ENCODE measurements at places on chromosomes 2 and 18.

- peak; percentile 94 for DNase-seq
These were observed 413.3 kb upstream of the TRIB2 start for GRCh38 chr2:12303181-12304030.

GRCh38 chr2:38856165-38856564, 19.6 kb downstream of the DHX57 start:
- no peak for DNase-seq

DNA sequence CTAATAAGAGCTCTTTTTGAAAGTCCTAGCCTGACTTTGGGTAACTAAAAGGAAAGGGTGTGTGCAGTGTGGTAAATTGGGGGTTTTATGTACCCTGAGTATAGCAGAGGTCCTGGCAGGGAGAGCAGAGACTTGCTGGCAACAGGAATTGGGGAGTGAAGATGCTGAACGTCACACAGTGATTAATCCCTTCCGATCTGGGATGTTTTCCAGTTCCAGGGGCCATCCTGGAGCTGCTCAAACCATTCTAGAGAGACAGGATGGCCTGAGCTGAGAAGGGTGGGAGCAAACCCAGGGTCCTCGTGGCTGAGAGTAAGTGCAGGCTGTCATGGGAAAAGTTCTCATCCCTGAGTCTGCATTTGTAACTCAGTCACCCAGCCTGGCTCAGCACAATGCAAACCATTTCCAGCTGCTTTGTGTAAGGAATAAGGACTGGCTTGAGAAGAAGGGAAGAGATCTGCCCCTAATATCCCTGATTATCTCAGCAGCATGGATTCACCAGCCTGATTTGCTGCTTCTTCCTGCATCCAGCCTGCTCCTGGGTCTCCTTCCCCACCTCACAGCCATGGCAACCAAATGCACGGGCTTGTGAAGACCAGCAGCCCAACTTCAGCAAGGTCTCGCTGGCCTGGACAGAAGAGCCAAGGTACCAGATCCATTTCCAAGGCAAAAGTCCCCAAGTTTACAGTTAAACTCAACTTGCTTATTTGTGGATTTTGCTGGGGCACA, 47.1 kb upstream of the CELF4 start:
- DNase-seq, result no peak

DNA sequence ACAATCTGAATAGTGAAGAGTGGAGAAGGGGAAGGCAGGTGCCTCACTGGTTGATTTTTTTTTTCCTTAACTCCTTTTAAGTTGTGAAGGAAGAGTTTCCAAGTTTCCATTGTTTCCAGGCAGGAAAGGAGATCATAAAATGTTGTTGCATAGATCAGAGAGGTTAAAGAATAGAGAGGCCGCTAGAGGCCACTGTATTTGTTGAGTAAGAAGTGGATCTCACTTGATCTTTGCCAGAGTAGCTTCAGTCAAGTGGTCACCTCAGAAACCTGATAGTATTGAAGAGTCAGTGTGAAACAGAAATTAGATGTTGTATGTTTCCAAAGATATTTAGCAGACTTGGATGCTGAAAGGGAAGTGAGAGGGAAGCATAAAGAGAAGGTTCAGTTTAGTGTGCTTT, 17.6 kb downstream of the CTNNA2 start:
- peak; percentile 8 for DNase-seq

DNA sequence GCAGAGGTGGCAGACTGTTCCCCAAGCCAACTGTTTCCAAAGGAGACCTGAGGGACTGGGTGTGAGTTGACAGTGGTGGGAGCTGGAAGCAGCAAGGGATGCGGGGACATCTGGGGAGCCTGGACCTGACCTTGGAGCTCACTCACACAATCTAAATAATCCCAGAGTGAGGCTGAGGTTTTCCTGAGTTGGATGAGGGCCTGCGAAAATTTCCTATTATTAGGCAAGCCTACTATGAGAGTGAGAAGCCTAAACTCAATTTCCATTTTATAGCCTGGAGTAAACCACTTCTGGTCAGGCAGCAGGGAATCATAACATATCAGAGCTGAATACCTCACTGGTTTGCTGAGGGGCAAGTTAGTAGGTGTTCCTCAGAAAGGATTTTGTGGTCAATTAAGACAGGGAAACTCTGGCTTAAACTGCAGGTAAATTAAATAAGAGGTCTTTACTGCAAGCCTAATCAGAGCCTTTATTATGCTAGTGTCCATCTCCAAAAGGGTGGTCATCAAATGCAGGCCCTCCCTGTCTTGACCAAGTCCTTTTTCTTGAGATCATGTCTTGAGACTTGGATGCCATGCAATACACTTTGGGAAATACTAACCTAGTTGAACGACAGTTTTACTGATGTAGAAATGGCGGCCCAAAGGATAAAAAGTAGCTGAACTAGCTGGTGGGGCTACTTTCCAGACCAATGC, 1.7 kb upstream of the COX5B start:
- no peak for DNase-seq

GRCh38 chr18:69590150-69590549, 189.5 kb downstream of the DOK6 start:
- DNase-seq, result peak; percentile 45

DNA sequence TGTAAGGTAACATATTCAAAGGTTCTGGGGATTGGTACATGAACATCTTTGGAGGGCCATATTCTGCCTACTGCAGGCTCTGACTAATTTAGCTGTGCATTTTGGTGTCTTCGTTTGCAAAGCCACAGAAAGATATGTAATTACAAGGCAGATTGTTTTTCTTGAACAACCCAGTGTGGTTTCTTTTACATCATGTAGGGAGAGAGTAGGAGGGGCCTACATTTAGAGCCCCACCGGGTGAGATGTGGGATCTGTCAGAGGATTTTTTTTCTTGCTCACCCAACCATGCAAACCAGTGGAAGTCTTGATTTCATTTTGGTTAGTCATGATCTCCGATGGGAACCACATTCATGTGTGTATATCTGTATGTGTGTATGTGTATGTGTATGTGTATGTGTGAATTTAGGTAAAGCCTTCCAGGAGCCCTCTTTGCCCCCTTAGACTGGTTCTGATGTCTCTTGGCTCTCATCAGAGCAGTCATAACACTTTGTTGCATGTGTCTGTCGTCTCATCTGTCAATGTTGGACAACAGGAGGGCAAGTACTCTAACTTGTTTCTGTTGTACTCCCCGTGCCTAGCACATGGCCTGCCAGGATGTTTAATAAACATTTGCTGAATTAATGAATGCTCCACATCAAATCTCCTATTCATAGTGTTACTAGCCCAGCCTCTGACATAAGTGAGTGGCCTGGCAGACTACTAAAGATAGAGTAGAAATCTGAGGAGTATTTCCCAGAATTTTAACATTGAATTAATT, 239.9 kb downstream of the MTX2 start:
- peak; percentile 84 for DNase-seq

DNA sequence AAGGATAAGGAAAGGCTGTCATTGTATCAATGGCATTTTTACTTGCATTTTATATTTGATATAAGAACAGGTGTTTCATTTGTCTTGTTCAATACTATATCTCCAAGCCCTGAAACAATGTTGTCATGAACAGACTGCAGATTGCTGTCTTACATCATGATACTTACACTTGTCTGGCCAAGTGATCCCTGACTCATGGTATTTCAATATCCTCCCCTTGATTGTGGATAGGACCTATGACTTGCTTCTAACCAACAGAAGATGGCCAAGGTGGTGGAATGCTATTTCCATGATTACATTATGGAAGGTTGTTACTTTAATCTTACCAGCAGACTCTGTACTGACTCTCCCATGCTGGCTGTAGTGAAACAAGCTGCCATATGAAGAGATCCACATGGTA, 471.1 kb downstream of the CCDC85A start:
- DNase-seq, result peak; percentile 5

GRCh38 chr2:65766768-65767267, 334.4 kb upstream of the SPRED2 start:
- no peak for DNase-seq
